Sciatic nerve (tissue), 2 donors: ENCODE measurements at places on chromosomes 16 and 17.

GRCh38 chr17:77174928-77175661, 34.3 kb downstream of the SEC14L1 start:
- DNase-seq, result no peak

DNA sequence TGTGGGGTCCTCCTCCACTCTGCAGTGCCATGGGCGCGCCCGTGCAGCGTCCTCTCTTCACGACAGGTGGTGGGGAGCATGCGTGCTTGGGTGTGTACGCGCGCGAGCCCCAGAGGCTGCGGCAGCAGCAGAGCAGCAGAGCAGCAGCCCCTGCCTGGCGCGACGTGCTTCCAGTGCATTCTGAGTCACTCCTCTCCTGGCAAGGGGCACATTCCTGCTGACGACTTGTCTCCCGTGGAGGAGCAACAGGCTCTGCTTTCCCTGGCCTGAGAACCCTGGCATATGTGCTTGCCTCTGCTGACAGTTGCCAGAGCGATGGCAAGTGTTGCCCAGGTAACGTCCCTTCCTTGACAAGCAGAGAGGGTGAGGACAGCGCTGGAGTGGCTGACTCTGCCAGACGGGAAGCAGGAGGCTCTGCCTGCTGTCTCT, 133.8 kb upstream of the PLCG2 start:
- DNase-seq, result no peak

- DNase-seq, result no peak
Observed at GRCh38 chr16:70252355-70252988, 732 bp upstream of the EXOSC6 start.

- DNase-seq, result no peak
Observed at GRCh38 chr16:51952500-51952899, 594.4 kb downstream of the TOX3 start.

GRCh38 chr16:58264961-58265479, 29.8 kb downstream of the PRSS54 start:
- DNase-seq, result no peak

DNA sequence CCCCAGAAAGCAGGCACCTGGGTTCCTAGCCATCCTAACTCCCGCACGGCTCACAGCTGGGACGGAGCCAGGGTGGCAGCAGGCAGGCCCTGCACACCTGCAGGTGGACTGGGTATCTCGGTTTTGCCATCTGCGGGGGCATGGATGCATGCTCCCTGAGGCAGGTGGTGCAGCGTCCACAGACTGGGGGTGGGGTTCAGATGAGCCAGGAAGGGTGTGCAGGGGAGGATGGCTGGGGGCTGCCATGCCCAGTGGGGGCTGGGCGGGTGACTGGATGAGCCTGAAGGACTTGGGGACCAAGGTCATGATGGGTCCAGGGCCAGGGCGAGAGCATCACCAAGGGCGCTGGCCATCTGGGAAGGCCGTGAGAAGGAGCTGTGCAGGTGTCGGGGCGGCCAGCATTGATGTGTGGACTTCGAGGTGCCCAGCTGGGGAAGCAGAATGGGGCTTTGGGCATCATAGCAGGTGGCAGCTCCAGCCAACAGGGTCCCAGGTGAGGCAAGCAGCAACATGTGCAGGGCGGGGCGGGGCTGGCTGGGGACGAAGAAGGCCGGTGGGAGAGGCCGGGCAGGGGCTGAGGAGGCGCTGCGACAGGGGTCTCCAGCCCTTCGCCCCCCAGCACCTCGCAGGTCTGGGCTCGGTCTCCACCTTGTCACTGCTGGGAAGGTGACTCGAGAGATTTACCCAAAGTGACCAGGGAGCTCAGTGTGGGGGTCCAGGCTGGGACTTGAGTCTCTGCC, 41.0 kb upstream of the ZNF469 start:
- DNase-seq, result no peak

GRCh38 chr17:77146882-77147281, 6.1 kb downstream of the SEC14L1 start:
- DNase-seq, result no peak

DNA sequence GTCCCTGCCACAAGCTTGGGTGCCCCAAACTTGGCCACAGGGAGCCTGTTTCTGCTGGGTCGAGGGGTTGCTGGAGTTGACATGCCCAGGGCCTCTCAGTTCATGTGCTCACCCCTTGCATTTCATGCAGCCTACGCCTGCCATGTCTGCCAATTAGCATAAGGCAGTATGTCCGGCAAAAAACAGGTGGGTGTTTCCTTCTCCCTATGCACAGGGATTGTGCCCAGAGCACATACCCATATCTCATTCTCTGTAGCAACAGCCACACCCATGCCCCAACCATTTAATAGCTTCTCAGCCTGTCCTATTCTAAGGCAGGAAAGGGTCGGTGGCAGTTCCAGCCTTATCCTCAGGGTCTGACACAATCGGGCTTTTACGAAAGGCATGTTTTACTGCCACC, 340.4 kb upstream of the ASIC2 start:
- DNase-seq, result no peak
